ENCODE measurements at places on chromosomes 11 and 22. TPM values are rescaled to one million over a fixed set of nuclear protein-coding genes. Genes with fewer than 3 reads are reported as not detected.

- peaks cover 100% of the 10 kb centered on the region for H3K4me1 ChIP-seq
- H3K27me3 ChIP-seq = no peaks in the 10 kb centered on the region
- H3K4me3 ChIP-seq = no peak overlapping the region
- DNase-seq = no peak
Measured at GRCh38 chr22:36369922-36370791, 17.6 kb downstream of the MYH9 start.

DNA sequence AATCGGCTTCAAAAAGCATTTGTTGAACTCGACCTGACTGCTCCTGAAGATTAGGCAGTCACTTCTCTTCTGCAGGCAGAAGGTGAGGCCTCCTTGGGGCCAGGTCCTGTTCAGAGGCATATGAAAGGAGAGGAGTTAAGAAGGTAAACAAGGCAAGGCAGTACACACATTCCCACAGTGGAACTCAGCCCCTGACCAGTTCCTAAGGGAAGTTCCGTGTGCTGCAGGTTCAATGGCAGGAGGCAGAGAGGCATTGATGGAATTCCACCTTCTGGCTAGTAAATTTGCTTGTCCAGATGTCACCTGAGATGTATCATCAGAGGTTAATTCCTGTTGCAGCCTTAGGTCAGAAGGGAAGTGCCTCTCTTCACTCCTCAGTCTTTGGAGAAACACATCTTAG lies 337.0 kb upstream of the MTNR1B start:
- no peaks in the 10 kb centered on the region for H3K36me3 ChIP-seq
- H3K4me1 ChIP-seq = no peaks in the 10 kb centered on the region
- H3K27ac ChIP-seq = no peak overlapping the region
- no peak overlapping the region for H3K4me3 ChIP-seq
- H3K27me3 ChIP-seq = no peaks in the 10 kb centered on the region

DNA sequence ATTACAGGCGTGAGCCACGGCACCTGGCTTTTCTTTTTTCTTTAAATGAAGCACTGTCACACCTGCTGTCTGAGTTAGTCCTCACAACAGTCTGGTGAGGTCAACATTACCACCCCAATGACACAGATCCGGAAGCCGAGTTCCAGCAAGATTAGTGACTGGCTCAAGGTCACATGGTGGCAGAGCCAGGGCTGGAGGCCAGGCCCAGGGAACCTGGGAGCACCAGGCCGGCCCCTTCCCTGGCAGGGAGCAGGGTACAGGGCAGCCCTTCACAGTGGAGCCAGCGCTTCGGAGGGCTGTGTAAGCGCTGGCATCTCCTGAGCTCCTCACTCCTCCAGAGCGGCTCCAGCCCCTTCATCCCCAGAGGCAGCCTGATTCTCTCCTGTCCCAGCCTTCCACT lies 118.7 kb downstream of the ST3GAL4 start:
- DNase-seq = no peak
- H3K27ac ChIP-seq = no peak overlapping the region
- no peaks in the 10 kb centered on the region for H3K4me1 ChIP-seq

- no peaks in the 10 kb centered on the region for H3K27me3 ChIP-seq
- H3K4me3 ChIP-seq = no peak overlapping the region
- no peak overlapping the region for H3K27ac ChIP-seq
- no peaks in the 10 kb centered on the region for H3K4me1 ChIP-seq
Measured at GRCh38 chr11:108097179-108097578, 24.2 kb upstream of the ACAT1 start.

GRCh38 chr22:20430101-20430719 lies 7.4 kb downstream of the SCARF2 start:
- no peak for DNase-seq
- H3K4me3 ChIP-seq = peak overlapping the region; percentile 65
- H3K27me3 ChIP-seq = peaks cover 12% of the 10 kb centered on the region
- peaks cover 37% of the 10 kb centered on the region for H3K4me1 ChIP-seq
- no peaks in the 10 kb centered on the region for H3K36me3 ChIP-seq

Gene MGAT3
- 0.19 TPM for total RNA-seq
